Neural crest cell (in vitro differentiated cells): ENCODE measurements at places on chromosomes 12 and 14. TPM values are rescaled to one million over a fixed set of nuclear protein-coding genes. Genes with fewer than 3 reads are reported as not detected.

Gene DIO3
- total RNA-seq = 0.36 and 0.51 TPM in 2 replicates

Gene CLIP1
- 55.8 and 56.9 TPM in 2 replicates for total RNA-seq

- H3K4me1 ChIP-seq = peaks cover 21% of the 10 kb centered on the region
- DNase-seq = no peak
- H3K27me3 ChIP-seq = no peaks in the 10 kb centered on the region
- no peak overlapping the region for H3K4me3 ChIP-seq
- H3K36me3 ChIP-seq = no peaks in the 10 kb centered on the region
- no peak overlapping the region for H3K27ac ChIP-seq
Observed at GRCh38 chr14:60204843-60205774, 39.9 kb upstream of the DHRS7 start.

DNA sequence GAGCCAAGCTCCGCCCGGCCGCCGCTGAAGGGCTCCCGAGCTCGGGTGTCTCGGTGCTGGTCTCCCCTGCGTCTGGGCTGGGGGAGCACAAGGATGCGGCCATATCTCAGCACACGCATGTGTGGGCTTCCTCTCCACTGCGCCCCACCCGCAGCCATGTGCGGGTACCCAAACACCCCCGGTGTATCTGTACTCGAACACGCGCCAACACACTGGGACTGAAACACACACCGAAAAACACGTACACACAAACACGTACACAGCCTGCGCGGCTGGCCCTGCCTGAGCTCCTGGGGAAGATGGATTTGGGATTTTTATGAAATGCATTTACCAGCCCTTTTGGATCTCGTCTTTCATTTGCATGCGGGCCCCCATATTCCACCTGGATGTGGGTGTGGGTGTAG is 897 bp upstream of the TBX3 start:
- peak overlapping the region; percentile 83 for H3K4me3 ChIP-seq
- H3K36me3 ChIP-seq = no peaks in the 10 kb centered on the region
- H3K27ac ChIP-seq = no peak overlapping the region

Gene INSM2
- total RNA-seq = 0.09 TPM in 1 of 2 replicates, not detected in the other

DNA sequence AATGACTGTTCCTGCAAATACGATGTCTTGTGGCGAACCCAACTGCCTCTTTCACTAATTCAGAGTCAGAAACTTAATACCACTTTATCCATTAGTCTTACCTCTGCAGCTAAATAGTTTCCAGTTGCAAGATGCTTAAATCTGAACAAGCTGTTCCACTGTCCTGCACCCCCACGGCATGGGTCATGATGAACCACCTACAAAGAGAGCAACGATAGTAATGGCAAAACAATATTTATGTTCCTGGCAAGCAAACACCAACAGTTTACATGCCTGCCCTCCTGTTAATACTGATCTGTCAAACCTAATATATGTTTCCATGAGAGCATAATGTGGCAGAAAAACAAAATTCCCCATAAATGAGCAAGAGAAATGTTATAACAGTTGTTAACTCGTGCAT is 121.9 kb downstream of the ITPR2 start:
- H3K27ac ChIP-seq = no peak overlapping the region
- H3K36me3 ChIP-seq = no peaks in the 10 kb centered on the region
- H3K4me1 ChIP-seq = peaks cover 4% of the 10 kb centered on the region
- H3K4me3 ChIP-seq = no peak overlapping the region
- H3K27me3 ChIP-seq = no peaks in the 10 kb centered on the region

DNA sequence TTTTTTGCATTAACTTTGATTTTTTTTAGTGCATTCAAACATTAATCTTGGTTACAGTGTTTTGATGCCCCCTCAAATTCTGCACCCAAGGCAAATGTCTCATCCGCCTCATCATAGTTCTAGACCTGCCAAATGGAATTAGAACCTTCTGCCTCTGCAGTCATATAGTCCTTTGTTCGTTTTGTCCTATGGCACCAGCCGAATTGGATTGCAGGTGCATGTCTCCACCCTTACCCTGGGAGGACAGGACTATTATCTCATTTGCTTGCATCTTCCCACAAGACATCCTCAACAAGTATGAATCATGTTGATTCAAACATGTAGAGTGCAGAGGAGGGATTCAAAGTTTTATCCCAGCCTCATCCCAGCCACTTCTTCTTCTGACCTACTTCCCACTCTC is 579.1 kb downstream of the VRK1 start:
- peaks cover 25% of the 10 kb centered on the region for H3K4me1 ChIP-seq
- H3K27me3 ChIP-seq = peaks cover 15% of the 10 kb centered on the region
- DNase-seq = no peak
- H3K36me3 ChIP-seq = no peaks in the 10 kb centered on the region
- no peak overlapping the region for H3K4me3 ChIP-seq

DNA sequence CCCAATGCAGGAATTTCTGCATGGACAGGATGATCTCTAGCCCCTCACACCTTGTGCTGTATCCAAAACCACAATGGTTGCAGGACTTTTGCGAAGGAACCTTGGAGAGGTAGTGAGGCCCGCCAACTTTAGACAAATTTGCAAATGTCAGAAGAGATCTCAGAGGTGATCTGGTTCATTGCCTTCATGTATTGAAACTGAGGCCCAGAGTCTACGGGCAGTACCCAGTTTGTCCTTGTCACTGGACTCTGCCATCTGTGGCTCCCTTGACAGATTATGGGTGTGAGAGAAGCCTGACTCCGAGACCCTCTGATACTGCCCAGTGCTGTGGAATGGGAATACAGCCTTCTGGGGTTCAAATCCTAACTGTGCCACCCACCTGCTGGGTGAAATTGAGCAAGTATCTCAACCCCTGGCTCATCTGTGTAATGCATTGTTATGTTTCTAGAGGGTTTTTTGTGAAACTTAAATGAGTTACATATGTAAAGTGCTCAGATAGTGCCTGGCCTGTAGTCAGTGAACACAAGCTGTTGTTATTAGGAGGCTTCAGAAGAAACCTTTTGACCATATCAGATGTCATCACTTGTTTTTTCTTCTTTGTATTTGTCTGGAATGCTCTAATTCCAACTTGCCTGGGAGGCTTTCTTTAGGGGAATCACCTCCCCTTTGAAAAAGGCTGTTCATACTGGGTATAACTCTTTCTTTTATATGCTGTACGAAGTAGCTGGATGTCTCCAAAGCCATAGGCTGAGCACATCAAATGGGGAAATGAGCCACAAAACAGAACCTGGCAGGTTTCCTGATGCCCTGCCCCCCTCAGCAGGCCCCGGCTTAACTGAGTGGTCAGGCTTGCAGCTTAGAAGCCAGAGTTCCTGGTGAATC is 71.4 kb upstream of the SRSF5 start:
- no peaks in the 10 kb centered on the region for H3K27me3 ChIP-seq
- H3K4me1 ChIP-seq = peaks cover 51% of the 10 kb centered on the region
- H3K36me3 ChIP-seq = no peaks in the 10 kb centered on the region
- H3K4me3 ChIP-seq = no peak overlapping the region

DNA sequence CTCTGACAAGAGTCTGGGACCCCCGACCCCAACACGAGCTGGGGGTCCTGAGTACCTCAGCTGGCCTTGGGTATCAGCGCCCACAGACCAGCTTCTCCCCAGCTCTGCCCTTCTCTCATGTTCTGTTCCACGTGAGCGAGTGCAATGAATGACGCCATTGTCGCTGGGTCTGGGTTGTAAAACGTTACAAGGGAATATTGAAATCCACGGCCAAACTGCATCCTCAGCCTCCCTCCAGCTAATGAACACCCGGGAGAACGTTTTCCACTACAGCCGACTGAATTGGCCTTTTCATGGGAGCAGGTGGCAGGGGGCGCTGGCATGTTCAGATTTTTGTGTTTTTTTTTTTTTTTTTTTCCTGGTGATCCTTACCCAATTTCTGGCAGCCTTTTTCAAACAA is 34.7 kb downstream of the TBX5 start:
- H3K36me3 ChIP-seq = no peaks in the 10 kb centered on the region
- DNase-seq = no peak
- no peak overlapping the region for H3K27ac ChIP-seq
- no peak overlapping the region for H3K4me3 ChIP-seq
- H3K4me1 ChIP-seq = peaks cover 4% of the 10 kb centered on the region

Gene MOK
- total RNA-seq = 16.7 and 18.2 TPM in 2 replicates

DNA sequence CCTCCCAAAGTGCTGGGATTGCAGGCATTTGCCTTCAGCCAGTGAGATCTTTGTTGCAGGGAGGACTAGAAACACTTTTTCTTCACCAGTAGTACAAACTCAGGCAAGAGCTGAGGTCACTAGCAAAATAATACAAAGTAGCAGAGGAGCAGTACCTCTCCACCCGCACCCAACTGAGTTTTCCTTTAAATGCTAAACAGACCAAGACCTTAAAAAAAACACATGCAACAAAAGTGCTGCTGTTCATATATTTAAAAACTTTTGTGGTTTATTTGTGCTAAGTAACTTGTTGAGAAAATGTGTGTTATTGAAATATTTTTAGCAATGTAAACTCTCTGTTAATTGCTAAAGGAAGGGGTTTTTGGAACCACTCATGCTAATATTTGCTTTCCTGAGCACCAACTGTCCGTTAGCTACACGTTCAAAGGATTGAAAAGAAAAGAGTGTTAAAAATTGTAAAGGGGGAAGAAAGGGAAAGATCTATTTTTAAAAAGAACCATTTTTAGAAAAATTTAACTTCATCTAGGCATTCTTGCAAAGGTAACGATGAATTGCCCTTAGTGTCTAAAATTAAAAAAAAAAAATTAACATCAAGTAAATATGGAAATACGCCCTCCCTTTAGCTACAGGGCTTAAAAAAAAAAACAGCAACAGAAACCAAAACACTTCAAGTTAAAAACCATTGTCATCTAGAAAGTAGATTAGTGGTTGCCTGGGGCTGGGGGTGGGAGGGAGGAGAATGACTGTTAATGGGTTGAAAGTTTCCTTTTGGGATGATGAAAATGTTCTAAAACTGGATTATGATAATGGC is 114.0 kb upstream of the KRAS start:
- peaks cover 9% of the 10 kb centered on the region for H3K4me1 ChIP-seq
- no peak for DNase-seq
- H3K27me3 ChIP-seq = no peaks in the 10 kb centered on the region
- H3K4me3 ChIP-seq = no peak overlapping the region
- no peak overlapping the region for H3K27ac ChIP-seq
- no peaks in the 10 kb centered on the region for H3K36me3 ChIP-seq

Gene SALL2
- 160 and 164 TPM in 2 replicates for total RNA-seq

DNA sequence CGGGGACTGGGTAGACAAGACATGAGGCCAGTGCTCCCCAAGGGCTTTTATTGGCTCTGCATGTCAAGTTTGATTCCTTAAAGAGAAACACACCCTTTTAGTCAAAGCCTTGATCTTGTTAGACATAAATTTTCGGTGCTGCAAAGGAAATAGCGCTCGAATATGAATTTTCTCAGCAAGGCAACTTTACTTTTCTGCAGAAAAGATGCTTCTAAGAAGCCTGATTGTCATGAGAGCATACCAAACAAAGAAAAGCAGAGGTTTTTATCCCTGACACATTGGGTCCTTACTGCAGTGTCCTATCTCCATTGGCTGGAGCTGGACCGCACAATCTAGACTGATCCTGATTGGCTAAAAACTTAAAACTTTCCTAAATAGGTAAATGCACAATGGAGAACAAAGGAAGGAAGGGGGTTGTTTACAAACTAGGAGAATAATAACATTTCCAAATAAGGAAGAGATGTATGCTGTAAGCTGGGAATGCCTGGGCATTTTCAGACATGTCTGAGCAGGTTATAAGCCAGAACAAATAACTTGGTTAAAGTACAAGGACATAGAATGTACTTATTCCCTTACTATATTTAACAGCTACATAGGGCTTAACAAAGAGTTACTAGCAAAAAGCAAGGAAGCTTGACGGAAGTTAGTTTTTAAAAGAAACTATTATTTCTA is 17.2 kb downstream of the TXNRD1 start:
- no peak overlapping the region for H3K4me3 ChIP-seq
- peaks cover 15% of the 10 kb centered on the region for H3K36me3 ChIP-seq

DNA sequence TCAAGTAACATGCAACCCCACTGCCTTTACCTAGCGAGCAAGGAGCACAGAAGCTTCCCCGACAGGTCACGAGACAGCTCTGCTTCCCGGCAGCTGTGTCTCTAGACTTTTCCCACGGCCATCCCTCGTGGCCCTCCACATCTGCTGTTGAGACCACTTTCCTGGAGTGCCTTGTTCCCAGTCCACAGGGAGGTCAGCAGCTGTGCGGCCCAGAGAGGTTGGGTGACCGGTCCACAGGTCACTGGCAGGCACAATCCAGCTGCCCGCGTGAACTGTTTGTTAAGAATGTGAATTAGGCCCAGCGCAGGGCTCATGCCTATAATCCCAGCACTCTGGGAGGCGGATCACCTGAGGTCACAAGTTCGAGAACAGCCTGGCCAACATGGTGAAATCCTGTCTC is 71.5 kb downstream of the SCARB1 start:
- no peak for DNase-seq
- no peak overlapping the region for H3K27ac ChIP-seq
- H3K4me3 ChIP-seq = no peak overlapping the region
- H3K4me1 ChIP-seq = peaks cover 32% of the 10 kb centered on the region
- H3K36me3 ChIP-seq = peaks cover 16% of the 10 kb centered on the region

GRCh38 chr14:68975667-68976066 is 3.4 kb downstream of the ACTN1 start:
- peak overlapping the region; percentile 93 for H3K4me3 ChIP-seq
- H3K27me3 ChIP-seq = peaks cover 6% of the 10 kb centered on the region
- H3K36me3 ChIP-seq = peaks cover 5% of the 10 kb centered on the region
- H3K27ac ChIP-seq = no peak overlapping the region
- peaks cover 37% of the 10 kb centered on the region for H3K4me1 ChIP-seq

Gene TOMM20L
- 0.42 and 0.52 TPM in 2 replicates for total RNA-seq

DNA sequence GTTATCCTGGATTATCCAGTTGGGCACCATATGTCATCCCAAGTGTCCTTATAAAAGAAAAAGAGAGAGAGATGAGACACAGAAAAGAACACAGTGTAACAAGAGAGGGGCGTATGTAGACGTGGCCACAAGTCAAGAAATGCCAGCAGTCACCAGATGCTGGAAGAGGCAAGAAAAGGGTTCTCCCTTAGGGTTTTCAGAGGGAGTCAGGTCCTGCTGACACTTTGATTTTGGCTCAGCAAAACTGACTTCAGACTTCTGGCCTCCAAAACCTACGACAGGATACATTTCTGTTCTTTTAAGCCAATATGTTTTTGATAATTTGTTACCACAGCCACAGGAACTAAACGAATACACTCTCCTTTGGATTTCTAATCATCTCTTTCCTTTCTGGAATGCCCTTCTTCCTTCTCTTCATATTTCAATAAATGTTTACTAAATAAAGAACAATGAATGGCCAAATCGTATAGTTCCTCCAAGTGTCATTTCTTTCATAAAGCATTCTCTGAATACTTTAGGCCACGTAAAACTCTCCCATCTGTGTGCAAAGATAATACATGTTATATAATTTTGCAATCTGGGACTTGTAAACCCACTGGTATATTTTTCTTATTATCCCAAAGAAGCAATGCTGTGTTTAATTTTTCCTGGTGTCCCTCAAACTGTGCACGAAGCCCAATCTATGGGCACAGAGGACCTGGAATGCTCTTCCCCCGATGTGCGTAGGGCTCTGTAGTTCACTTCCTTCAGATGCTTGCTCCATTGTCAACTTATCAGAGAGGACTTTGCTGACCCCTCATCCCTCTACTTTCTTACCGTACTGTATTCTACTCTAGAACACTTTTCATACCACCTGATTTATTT is 303.6 kb downstream of the CEP128 start:
- no peaks in the 10 kb centered on the region for H3K36me3 ChIP-seq
- no peaks in the 10 kb centered on the region for H3K4me1 ChIP-seq
- H3K27me3 ChIP-seq = no peaks in the 10 kb centered on the region
- H3K4me3 ChIP-seq = no peak overlapping the region

Gene PRICKLE1
- total RNA-seq = 9.3 and 9.4 TPM in 2 replicates

Gene MGAT2
- total RNA-seq = 31.8 and 32.3 TPM in 2 replicates
